ENCODE measurements at places on chromosomes 3 and 15. TPM values are rescaled to one million over a fixed set of nuclear protein-coding genes. Genes with fewer than 3 reads are reported as not detected.

The SNTN gene
- total RNA-seq = not detected

The CILP gene
- total RNA-seq = 19.2 TPM

The TMEM212 gene
- not detected for total RNA-seq

The RARRES1 gene
- total RNA-seq = 6.3 TPM

The FSIP1 gene
- total RNA-seq = 0.81 TPM

The NDN gene
- 61.9 TPM for total RNA-seq

The FBXL2 gene
- 8.4 TPM for total RNA-seq

The ATP13A5 gene
- 0.86 TPM for total RNA-seq

The KLHL40 gene
- not detected for total RNA-seq

The OSTN gene
- total RNA-seq = not detected

The CLDN18 gene
- total RNA-seq = 6.7 TPM

The DNASE1L3 gene
- total RNA-seq = 2.3 TPM

The PDHB gene
- 57.2 TPM for total RNA-seq

The SMAD6 gene
- 50.5 TPM for total RNA-seq

The PP2D1 gene
- total RNA-seq = not detected

The CPA3 gene
- total RNA-seq = 46.6 TPM

The PLCH1 gene
- total RNA-seq = 8.0 TPM

The ADCY5 gene
- 25.8 TPM for total RNA-seq

The CLDN11 gene
- total RNA-seq = 36.7 TPM

The CYP8B1 gene
- 2.8 TPM for total RNA-seq

The DISP2 gene
- 3.5 TPM for total RNA-seq

The XCR1 gene
- 0.66 TPM for total RNA-seq

The ZBTB47 gene
- total RNA-seq = 41.2 TPM

All from mucosa of gallbladder (tissue), 1 donor.